ENCODE measurements at places on chromosomes 5 and 9.

DNA sequence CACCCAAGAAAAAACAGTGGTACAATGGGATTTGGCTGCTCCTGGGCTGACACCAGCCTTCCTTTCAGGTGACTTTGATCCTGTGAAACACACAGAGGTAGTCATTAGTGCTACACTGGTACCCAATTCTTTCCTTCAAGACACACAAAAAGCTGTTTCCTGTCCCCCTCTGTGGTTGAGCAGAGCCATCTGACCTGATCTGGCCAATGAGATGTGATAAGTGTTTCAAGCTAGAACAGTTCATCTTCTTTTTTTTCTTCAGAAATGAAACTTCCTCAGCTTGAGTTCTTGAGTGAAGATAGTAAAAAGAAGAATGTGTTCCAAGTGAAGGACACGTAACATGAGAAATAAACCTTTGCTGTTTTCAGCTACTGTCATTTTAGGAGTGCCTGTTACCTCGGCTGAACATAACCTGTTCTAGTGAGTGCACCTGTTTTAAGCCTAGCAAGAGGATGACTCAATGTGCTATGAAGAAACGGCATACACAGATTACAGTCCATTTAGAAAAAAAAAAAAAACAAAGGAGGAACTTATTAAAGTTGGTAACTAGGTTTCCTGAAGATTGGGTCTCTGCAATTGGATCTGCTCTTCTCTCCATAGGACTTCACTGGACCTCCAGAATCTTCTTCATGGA is 287.8 kb downstream of the GAS1 start:
- no peak for DNase-seq

DNA sequence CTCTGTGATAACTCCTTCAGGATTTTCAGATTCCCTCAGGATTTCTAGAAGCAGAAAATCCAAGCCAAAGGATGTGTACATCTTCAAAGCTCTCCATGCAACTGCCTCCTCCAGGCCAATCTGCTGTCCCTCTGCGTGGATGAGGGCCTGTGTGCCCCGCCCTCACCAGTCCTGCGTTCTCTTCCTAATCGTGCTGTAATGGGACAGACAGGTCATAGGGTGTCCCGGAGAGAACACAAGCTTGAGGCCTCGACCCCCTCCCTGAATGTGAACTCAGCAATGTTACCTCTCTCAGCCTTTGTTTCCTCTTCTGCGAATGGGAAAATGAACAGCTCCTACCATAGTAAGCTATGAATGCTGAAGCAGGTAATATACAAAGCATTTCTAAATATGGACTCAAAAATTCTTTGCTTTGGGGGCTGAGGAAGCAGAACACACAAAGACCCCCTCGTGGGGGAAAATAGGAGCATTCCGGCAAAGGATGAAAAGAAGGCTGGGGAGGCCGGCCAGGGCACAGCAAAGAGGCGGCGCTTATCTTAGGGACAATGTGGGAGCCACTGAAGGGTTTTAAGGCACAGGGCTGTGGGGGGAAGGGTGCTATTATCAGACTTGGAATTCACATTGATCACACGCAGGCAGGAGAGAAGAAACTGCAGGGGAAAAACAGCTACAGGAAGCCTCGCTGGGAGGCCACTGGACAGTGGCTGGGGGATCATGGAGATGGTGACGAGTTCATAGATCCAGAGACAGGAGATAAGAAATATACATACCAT is 57.2 kb upstream of the FBXW11 start:
- DNase-seq, result no peak

DNA sequence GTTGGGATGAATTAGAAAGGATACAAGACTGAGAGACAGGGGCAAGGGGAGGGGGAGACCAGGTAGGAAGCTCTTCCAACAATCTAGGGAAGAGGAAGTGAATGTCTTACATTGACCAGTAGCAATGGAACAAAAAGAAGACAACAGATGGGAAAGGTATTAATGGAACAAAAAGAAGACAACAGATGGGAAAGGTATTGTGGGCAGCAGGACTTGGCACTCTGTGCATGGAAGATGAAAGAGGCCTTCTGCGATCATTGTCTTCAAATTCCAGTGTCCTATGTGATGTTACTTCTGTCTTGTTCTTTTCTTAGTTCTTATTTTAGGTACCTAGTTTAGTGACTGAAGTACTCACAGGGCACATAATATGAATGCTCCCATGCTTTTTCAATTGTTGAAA is 161.8 kb downstream of the PALM2AKAP2 start:
- no peak for DNase-seq

DNA sequence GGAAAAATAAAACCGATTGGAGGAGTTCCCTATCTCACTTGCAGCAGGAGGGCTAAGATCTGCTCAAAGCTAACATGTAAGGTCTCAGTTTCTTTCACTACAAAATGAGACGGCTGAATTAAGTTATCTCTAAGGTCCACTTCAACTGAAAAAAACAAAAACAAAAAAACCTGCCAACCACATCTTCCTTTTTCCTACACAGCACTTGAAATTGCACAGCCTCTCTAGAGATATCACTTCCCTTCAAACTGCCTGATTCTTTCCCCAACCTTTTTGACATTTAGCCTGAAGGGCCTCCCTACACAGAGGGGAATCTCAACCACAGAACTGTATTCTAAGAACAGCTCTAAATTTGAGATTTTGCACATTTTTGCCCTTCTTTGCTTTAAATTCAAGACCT is 227.9 kb upstream of the TARS1 start:
- no peak for DNase-seq

DNA sequence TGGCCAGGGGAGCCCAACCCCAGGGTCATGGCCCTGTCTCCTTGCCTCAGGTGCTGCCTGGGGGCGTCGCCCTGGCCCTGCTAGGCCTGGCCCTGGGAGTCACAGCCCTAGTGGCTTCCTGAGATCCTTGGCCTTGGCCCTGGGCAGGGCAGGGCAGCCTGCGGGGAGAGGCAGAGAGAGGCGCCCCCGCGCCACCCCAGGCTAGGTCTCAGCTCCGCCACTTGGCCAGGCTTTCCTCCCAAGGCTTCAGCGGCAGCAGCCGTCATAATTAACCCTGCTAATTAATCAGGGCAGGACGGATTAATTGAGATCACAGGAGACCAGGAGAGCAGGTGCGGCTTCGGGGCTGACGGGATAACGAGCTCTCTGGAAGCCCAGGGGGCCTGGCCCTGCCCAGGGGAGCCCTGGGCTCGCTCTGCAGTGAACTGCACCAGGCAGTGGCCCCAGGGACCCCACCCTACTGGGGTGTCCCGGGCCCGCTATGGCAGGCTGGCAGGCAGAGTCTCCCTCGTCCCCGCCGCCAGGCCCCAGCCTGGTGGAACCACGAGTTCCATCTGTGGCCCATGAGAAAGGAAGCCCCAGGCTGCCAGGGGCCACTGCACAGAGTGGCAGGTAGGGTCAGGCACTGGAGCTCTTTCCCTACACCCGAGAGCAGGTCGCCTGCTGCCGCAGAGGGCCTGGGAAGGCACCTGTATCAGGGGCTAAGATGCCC is 269.6 kb downstream of the PBX3 start:
- no peak for DNase-seq

DNA sequence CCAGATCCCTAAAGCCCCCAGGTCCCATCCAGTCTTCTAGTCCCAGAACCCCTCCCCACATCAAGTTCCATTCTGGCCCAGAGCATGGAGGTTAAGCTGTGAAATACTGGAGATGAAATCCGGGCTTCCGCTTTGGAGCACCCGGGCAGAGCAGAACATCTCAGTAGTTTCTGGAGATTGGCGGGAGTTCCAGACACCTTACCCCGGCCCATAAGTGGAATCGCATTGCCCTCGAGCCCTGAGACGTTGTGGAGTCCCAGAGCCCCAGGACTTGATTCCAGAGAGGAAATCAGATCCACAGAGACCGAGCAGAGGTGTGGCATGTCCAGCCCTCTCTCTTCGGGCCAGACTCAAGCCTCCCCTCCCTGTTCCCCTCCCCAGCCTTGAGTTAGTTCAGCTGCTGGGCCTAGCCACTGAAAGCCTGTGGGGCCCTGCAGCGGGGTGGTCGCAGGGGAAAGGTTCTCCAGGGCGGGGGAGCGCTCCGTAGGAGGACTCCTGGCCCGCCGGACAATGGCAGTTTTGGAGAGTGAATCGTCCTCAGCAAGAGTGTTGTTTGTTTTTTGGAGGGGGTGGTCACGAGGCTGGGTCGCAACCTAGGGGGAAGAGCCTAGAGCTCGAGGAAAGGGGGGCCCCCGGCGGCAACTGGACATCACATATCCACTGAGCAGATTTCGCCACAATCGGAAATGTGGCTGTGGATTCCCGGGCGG is 1.0 kb upstream of the PAX5 start:
- DNase-seq, result no peak

DNA sequence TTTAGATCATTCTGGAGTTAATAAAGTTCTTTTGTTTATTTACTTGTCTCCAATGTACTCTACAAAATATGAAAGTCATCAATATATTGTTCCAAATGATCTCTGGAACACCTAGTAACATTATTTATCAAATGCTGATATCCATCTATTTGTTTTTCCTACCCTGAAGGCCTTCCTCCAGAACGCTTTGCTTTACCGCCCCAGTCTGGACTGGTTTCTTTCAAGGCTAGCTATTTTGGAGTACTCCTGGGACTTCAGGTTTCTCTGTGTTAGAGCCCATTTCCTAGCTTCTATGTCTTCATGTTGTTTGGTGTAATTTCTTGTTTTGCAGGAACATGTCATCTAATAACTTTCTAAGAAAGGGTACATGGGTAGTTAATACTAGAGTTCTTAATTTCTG is 9.6 kb downstream of the HCN1 start:
- no peak for DNase-seq

DNA sequence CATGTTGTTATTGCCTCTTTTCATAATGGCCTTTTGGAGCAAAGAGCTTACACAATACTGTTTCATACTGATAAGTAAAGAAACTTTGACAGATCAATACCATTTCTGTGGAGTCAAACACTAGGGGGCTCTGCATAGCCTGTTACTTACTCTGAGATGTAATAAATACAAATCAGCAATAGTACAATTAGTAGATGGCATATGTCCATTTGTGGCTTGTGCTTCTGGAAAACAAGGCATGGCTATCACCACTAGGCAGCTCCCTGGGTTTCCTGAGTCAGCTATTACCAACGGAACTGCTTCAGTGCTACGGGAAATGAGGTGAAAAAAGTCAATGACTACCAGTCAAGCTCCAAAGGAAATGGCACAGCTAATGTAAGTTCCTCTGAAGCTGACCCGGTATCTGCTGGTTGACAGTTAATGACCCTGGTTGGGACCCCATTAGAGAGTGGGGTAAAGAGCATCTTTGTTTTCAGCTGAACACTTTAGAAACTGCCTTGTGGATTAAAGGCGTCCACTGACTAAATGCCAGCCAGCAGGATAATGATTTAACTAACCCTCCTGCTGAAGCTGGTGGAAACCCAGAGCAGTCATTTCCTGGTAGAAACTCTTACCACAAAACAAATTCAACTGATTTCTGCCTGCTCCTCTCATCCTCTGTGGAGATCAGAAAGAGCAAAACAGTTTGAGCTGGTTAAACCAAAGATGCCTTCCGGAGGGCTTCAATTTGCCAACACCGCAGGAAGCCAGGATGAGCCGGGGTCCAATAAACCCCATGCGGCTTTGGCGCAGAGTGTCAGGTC is 69.0 kb upstream of the FAM169A start:
- peak; percentile 21 for DNase-seq

- no peak for DNase-seq
Measured at GRCh38 chr9:4933177-4933576, 51.9 kb upstream of the JAK2 start.

Measured in fibroblast of the conjunctiva (primary cell).